Activated CD4-positive, alpha-beta memory T cell treated with anti-CD3 and anti-CD28 coated beads, Interleukin-2, amount 10 ng/mL, durations not matched to agents 7 days and 5 days (primary cell): ENCODE measurements at places on chromosomes 6 and 20. TPM values are rescaled to one million over a fixed set of nuclear protein-coding genes. Genes with fewer than 3 reads are reported as not detected.

DSTN gene
- total RNA-seq = 109 TPM

CCDC167 gene
- 52.2 TPM for total RNA-seq

SPATA25 gene
- total RNA-seq = 0.88 TPM

SLC39A7 gene
- total RNA-seq = 53.8 TPM

ADA gene
- total RNA-seq = 79.0 TPM

ACOT13 gene
- 19.9 TPM for total RNA-seq

HSF2 gene
- total RNA-seq = 12.0 TPM

SFTA2 gene
- not detected for total RNA-seq

AIF1 gene
- total RNA-seq = 11.7 TPM

POM121L2 gene
- not detected for total RNA-seq

PRKN gene
- 0.43 TPM for total RNA-seq

NKX2-2 gene
- not detected for total RNA-seq

ADAM33 gene
- total RNA-seq = not detected

HRH3 gene
- total RNA-seq = not detected

C2 gene
- total RNA-seq = 1.0 TPM

MYLIP gene
- total RNA-seq = 16.2 TPM

SYTL3 gene
- total RNA-seq = 133 TPM

FNDC11 gene
- total RNA-seq = 0.30 TPM

TAGAP gene
- 53.2 TPM for total RNA-seq

GPX5 gene
- total RNA-seq = not detected

TOX2 gene
- total RNA-seq = 4.4 TPM

MYL9 gene
- 1.1 TPM for total RNA-seq

KIAA1586 gene
- 12.6 TPM for total RNA-seq

IP6K3 gene
- not detected for total RNA-seq

EDN3 gene
- total RNA-seq = 0.35 TPM

ADGRF4 gene
- total RNA-seq = not detected

ABCF1 gene
- total RNA-seq = 64.3 TPM

ITPR3 gene
- total RNA-seq = 55.1 TPM

SYCP2L gene
- not detected for total RNA-seq

TBC1D20 gene
- total RNA-seq = 28.1 TPM
